ENCODE measurements at places on chromosomes 7 and 10. TPM values are rescaled to one million over a fixed set of nuclear protein-coding genes. Genes with fewer than 3 reads are reported as not detected.

The GFRA1 gene
- total RNA-seq = 43.8 TPM

The EPO gene
- not detected for total RNA-seq

The CFAP43 gene
- total RNA-seq = 12.3 TPM

The PIP gene
- not detected for total RNA-seq

The EXOC4 gene
- 130 TPM for total RNA-seq

The INSYN2A gene
- total RNA-seq = 5.3 TPM

The IFIT2 gene
- total RNA-seq = 8.4 TPM

The CCDC146 gene
- 11.1 TPM for total RNA-seq

The CD36 gene
- total RNA-seq = 133 TPM

The NANOS1 gene
- total RNA-seq = 1.9 TPM

The TMEM176B gene
- total RNA-seq = 69.6 TPM

The MRLN gene
- total RNA-seq = 26.3 TPM

The MORN4 gene
- 8.6 TPM for total RNA-seq

The SPDYE2B gene
- total RNA-seq = not detected

The UBE2H gene
- 102 TPM for total RNA-seq

The PNLIP gene
- total RNA-seq = 0.12 TPM

The HTR7 gene
- total RNA-seq = 1.4 TPM

The SVOPL gene
- 1.7 TPM for total RNA-seq

The HOXA6 gene
- 72.5 TPM for total RNA-seq

The CNTNAP2 gene
- total RNA-seq = 41.5 TPM

The ABCF2 gene
- total RNA-seq = 22.3 TPM

The HOXA2 gene
- 4.0 TPM for total RNA-seq

The ANKRD30A gene
- total RNA-seq = not detected

The ADIRF gene
- 46.2 TPM for total RNA-seq

The ODAD2 gene
- total RNA-seq = 0.35 TPM

The GRID2IP gene
- total RNA-seq = 1.5 TPM

The PHKG1 gene
- total RNA-seq = 29.3 TPM

The BZW2 gene
- total RNA-seq = 71.6 TPM

The CYP26C1 gene
- not detected for total RNA-seq

The POMZP3 gene
- total RNA-seq = 8.3 TPM

The SSC4D gene
- total RNA-seq = 3.7 TPM

The NPSR1 gene
- not detected for total RNA-seq

The EGFR gene
- total RNA-seq = 38.5 TPM

The ZNF485 gene
- total RNA-seq = 3.7 TPM

The PRKG1 gene
- total RNA-seq = 38.4 TPM

The HOXA13 gene
- not detected for total RNA-seq

The SEMA4G gene
- total RNA-seq = 8.5 TPM

The GBX1 gene
- 0.64 TPM for total RNA-seq

The IFIT1B gene
- total RNA-seq = 3.0 TPM

The CYP2C18 gene
- total RNA-seq = 0.29 TPM

The TMEM273 gene
- 5.5 TPM for total RNA-seq

The SPDYE16 gene
- 0.53 TPM for total RNA-seq

The ZNF438 gene
- 6.3 TPM for total RNA-seq

The EBLN1 gene
- total RNA-seq = not detected

The LIPF gene
- total RNA-seq = 0.41 TPM

The ANKRD1 gene
- total RNA-seq = 1.3 TPM
